Anterior cingulate cortex (tissue), 58 donors: ENCODE measurements at places on chromosomes 11 and 22.

- DNase-seq, result no peak
Observed at GRCh38 chr11:11989774-11990744, 18.4 kb downstream of the DKK3 start.

GRCh38 chr11:11967669-11968510 is 40.5 kb downstream of the DKK3 start:
- no peak for DNase-seq

- DNase-seq, result no peak
Observed at GRCh38 chr11:64042301-64042700, 6.6 kb downstream of the FLRT1 start.

DNA sequence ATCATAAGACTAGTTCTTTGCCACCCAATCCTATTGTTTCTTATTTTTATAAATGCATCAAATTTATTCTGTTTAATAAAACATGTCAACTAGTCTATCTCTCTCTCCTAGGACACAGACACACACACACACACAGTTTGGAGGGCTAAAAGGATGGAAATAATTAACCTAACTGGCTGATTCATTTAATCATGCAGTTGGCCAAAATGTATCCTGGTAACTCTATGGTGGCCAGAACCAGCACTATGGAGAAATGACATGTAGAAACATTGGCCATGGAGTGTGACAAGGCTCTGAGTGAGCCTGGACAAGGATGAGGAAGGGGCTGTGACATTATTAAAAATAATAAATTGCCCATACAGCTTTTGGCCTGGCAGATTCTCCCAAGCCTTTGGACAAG is 64.1 kb downstream of the CLPB start:
- no peak for DNase-seq

- no peak for DNase-seq
Observed at GRCh38 chr11:72045849-72046248, 34.5 kb downstream of the NUMA1 start.

GRCh38 chr11:16052750-16053149 is 303.6 kb downstream of the SOX6 start:
- DNase-seq, result no peak

DNA sequence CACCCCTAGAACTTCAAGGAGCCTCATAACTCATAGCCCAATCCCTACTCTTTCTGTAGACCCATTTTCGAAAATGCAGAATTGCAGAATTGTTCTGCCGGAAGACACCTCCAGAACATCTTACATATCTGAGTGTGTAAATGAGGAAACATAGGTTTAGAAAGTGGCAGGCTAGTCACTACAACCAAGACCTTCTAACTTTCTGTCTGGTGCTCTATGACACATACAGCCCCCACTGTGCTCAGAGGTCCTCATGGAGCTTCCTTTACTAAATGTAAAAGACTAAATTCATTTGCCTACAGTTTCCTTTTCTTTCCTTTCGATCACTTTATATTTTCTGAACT is 132.1 kb upstream of the DDI1 start:
- no peak for DNase-seq

DNA sequence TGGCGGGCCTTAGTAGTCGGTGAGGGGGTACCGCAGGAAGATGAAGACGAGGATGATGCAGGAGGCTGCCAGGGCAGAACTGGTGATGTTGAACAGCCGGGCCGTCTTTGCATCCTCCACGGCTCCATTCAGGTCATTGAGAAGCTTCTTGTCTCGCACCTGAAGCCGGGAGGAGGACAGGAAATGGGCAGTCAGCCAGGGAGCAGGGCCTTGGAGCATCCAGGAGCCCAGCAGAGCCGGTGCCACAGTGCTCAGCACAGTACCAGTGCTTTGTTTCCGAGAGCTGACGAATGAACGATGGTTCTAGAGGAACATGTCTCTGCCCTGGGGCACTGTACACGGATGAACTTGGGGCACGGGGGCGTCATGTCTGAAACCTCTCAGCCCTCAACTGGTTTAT is 15.1 kb downstream of the IFITM10 start:
- DNase-seq, result no peak

- DNase-seq, result no peak
Observed at GRCh38 chr22:33838644-33839043, 81.6 kb downstream of the LARGE1 start.

- no peak for DNase-seq
Observed at GRCh38 chr11:25535467-25536272, 796.3 kb upstream of the ANO3 start.

DNA sequence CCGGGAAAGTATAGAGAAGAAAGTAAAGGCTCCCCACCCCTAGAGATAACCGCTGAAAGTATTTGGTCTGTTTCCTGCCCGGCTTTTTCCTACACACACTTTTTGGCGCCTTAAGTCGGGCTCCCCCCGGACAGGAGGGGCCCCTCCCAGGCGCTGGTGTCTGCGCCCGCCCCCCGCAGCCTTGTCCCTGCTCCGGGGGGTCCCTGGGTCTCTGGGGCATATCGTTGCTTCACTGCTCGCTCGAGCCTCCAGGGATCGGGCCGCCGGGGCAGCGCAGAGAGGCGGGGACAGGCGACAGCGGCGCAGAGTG is 928 bp upstream of the CRACR2B start:
- DNase-seq, result no peak

DNA sequence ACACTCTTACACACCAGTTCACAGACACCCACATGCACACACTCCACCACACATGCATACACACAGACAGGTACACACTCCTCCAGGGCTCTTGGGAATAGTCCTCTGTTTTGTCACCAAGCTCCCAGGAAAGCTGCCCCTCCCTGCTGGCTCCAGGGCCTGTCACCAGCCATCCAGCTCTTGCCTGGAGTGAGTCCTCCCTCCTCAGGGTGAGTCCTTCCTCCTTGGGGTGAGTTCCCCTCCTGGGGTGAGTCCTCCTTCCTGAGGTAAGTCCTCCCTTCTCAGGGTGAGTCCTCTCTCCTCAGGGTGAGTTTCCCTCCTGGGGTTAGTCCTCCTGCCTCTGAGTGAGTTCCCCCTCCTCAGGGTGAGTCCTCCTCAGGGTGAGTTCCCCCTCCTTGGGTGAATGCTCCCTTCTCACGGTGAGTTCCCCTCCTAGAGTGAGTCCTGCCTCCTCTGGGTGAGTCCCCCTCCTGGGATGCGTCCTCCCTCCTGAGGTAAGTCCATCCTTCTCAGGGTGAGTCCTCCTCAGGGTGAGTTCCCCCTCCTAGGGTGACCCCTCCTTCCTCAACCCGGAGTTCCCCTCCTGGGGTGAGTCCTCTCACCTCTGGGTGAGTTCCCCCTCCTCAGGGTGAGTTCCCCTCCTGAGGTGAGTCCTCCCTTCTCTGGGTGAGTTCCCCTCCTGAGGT is 100.6 kb upstream of the FGF3 start:
- no peak for DNase-seq

GRCh38 chr22:37175414-37176281 is 12.4 kb downstream of the C1QTNF6 start:
- no peak for DNase-seq

- DNase-seq, result no peak
Observed at GRCh38 chr11:5317292-5317691, 6.8 kb downstream of the OR51B2 start.

- no peak for DNase-seq
Observed at GRCh38 chr11:8267831-8268529, 4.3 kb upstream of the LMO1 start.

DNA sequence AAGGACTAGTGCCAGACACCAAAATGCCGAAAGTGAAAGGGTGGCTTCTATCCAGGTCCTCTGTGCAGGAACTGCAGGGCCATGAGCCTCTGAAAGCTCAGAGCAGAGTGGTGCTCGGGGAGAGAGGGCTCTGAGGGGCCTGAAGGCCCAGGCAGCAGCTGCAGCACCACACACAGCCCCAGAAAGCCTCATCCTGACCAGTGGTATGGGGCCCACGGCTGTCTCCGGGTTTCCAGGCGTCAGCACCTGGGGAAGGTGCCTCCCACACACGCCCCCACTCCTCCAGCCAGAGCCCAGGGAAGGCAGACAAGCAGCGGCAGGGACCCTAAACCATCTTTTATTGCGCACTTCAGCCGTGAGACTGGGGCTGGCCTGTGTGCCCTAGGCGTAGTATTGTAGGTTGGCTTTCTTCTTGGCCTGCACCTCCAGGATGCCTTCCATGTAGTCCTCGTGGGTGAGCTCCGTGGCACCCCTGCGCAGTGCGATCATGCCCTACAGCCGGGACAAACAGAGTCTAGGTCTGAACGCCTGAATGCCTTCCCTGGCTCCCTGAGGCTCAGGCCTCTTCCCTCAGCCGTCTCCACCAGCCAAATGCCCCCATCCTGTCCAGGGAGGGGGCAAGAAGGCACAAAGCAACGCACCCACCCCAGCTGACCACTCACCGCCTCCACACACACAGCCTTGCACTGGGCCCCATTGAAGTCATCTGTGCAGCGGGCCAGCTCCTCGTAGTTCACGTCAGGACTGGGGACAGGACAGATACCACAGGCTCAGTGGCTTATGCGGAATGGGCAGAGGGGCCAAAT is 7.6 kb downstream of the PSMC3 start:
- DNase-seq, result no peak

GRCh38 chr11:9736365-9736764 is 72.5 kb downstream of the SWAP70 start:
- DNase-seq, result no peak

DNA sequence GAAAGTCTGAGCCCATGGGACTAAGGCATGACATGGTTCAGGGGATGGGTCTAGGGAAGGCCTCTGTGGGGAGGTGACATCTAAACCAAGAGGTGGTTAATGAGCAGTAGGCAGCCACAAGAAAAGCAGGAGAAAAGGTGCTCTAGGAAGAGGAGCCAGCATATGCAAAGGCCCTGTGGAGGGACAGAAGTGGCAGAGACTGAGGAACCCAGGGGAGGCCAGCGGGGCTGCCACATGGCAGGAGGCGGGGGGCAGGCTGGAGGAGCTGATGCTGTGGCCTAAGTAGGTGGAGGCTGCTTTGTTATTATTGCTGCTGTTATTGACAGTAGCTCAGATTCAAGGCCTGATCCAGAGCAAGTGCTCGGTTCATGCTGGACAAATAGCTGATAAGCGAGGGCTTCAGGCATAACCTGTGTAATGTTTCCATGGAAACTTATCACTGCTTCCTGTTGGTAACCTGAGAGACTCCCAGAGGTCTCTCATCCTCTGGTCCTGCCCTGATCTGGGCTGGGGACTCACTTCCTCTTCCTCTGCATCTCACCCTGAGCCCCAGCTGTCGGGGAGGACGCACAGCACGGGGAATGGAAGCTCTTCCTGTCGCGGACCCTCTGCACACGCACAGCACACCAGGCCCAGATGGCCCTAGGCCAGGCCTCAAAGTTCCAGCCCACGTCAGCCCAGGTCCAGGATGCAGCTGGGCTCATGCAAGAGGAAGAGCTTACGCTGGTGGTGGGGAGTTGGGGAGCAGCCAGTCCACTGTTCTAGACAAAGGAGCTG is 75.2 kb upstream of the TP53I11 start:
- DNase-seq, result no peak

DNA sequence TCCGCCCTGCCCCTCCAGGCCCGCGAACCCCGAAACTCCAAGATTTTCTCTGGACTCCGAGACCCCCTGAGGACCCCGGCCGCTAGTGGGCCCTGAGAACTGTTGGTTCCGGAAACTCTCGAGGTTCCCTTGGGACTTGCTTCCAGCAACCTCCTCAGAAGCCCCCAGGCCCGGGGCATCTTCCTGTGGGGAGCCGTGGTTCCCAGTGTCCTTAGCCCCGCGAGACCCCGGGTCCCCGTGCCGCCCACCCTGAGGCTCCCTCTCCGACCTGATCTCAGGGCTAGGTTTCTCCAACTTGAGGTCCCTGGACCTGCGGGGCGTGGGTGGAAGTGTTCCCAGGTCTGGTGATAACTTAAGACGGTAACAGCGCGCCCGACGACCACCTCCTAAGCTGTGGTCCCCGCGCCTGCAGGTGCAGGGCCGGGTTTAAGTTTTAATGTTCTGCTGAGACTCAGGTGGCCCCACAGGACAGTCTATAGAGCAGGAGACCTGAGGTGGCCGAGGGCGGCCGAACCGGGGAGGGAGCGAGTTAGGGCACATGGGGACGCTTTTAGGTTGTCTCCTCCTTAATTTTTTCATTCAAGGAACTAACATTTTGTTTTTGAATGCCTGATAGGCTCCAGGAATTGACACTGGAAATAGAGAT is 720 bp downstream of the FAM118A start:
- DNase-seq, result no peak

DNA sequence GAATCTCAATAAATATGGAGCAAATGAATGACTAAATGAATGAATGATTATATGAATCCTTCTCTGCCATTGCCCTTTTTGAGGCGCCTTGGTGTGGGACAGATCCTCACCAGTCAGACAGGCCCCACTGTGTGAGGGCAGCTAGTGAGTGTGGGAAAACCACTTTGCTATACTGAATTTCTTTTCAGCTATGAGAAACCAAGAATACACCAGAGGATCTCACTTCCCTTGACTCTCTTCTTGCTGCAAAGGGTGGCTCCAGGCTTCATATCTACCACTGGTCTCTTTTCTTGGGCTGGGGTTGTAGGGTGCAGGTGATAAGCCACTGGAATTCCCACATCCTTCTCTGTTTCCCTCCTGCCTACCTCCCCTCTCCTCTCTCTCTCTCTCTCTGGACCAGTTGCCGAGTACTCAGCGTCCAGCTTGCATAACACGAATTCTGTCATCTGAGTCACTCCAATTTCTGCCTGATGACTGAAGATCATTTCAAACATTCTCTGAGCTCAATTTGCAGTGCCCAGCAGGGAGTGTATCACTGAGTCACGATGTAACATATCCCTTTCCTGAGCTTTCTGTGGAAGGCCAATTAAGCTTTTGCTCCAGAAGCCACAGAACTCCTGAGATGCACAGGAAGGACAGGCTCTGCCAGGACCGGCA is 304.3 kb upstream of the NCAM1 start:
- no peak for DNase-seq

- no peak for DNase-seq
Observed at GRCh38 chr22:46147471-46148267, 2.7 kb upstream of the PPARA start.

DNA sequence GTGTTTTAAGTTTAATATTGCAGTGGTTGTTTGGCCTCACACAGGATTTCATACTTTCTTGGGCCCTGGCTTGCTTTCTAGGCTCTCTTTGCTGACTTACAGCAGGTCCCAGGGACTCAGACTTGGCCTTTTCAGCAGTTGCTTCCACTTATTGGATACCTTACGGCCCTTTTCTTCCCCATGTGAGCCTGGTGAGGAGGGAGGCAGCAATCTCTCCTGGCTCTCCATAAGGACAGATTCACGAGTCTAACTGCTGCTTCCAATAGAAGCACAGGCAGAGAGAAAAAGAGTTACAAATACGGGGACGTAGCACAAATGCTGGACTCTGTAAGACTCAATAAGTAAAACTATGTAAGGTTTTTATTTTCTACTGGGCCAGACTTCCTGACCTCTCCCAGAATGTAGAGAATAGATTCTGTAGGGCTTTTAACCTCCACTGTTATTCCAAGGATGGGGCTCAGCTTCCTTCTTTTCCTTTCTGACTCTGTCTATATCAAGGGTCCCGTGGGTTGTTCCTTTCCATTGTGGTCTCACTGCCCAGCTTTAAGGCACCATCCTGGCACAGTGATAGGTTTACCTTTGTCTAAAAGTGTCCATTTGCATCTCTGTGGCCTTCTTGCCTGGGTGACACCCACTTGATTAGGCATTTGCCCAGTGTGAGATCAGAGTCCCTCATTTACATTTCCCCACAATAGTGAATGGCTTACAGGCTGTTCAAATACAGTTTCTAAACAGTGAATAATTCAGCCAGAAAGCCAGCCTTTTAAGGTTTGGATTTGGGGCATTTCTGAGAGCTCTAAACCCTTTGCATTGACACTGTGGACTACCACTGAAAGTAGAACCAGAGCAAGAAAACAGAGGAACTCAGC is 92.8 kb downstream of the RASSF10 start:
- no peak for DNase-seq
